ENCODE measurements at places on chromosomes 3 and 15.
A peak's percentile ranks its signal among the peaks of the same experiment; 100 is the strongest.

DNA sequence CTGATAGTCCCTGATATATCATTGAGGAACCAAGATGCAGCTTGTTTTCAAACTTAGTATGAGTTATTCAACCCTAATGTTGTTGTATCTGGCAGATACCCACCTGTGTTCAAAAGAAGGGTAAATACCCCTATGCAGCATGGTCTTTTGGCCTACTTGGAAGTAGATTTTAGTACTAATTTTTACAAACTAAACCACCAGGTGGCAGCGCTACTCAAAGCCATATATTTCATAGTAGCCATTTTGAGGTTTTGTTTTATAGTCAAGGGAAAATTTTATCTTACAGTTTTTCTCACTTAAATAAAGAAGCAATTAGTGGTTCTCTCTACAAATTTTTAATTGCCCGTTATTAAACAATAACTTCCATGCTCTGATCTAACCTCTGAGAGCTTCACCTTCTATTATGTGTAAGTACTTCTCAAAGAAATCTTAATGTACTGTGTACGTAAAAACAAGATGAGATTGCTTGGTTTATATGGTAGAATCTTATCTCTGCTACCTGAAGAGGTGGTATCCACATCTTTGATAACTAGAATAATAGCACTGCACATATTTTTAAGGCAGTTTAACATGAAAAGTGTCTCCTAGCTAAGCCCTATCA is 31.5 kb upstream of the MLF1 start:
- DNase-seq: no peak

- no peak for DNase-seq
Observed at GRCh38 chr15:79539401-79539800, 107.3 kb downstream of the MINAR1 start.

GRCh38 chr15:26081758-26082220 is 218.7 kb upstream of the ATP10A start:
- no peak for DNase-seq

DNA sequence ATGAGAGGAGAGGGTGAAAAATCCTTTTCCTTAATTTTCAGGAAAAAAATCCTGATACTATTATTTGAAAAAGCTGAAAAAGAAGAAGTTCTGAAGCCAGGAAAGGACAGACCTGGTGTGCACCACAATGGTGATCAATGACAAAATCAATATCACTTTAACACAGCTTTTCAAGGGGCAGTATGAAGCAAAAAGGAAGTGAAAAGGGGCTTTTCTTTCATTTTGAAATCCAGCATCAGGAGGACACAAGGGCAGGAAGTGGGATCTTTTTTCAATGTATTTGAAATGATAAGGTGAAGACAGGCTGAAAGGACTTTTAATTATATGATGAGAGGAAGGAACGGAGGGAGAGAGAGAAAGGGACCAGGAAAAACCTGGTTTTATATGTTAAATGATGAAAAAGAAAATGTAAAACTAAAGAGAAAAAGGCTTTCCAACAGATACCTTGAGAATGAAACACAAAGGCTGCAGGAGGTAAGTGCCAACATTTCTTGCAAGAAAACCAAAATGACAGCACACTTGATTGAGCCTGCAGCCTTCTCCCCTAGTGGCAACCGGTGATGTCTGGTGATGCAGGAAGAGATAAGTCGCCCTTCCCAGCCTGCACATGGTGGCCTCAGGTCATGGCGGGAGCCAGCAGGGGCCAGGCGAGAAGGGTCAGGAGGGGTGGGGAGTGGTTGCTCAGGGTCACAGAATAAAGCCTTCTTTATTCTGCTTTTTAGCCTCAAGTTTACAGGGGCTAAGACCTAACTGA is 236.7 kb upstream of the WNT5A start:
- no peak for DNase-seq

DNA sequence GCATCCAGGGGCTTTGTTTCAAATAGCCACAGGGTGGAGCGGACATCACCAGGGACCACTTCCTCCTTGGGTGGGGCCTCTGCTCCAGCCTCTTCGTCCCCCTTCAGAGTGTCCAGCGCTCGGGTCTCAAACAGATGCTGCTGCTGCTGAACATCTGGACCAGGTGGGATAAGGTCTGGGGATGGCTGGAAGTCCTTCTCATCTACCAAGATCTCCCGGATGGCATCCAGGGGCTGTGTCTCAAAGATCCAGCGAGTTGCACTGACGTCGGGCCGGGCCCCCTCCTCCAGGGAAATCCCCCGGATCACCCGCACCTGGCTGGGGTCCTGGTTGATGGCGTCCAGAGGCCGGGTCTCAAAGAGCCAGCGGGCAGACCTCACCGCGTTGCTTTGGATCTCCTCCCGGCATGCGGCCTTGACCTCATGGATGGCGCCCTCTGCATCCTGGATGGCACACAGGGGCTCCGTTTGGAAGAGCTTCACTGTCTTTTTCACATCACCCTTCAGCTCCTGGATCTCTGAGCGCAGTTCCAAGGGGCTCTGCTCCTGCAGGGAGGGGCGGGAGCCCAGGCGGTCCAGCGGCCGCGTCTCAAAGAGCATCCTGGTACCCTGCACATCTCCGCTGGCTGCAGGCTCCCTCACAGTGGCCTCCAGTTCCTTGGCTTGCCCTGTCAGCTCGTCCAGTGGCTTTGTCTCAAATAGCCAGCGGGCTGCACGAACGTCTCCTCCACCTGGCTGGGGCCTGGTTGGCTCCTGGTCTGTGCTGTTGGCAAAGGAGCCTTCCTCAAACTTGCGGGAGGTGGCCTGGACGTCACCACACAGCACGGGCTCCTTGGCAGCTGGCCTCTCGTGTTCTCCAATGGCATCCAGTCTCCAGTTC is 3.9 kb downstream of the XIRP1 start:
- no peak for DNase-seq

DNA sequence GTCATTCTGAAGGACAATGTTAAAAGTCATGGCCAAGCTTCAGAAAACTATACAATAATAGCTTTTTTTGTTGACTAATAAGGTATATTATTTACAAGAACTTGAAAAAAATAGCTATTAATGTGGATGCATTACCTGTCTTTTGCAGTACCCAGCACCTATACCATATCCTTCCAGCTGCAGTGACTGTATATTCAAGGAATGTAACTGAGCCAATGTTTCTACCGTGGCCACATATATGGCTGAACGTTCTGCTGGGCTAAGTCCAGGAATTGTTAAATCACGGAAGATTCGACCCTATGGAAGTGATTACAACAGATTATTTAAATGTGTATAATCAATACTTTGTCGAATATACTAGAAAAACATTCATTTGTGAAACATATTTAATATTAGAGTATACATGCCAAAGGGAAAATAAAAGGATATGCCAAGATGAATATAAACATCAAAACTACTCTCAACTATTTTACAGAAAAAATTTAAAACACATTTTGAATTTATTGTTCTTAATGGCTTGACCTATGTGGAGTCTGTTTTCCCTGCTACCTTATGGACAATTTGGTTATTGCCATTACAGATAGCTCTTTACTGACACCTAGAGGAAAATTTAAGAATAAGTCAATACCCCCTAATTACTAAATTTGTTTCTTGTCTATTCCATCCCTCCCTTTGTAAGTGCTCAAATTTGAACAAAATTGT is 17.6 kb downstream of the ACAD11 start:
- DNase-seq: no peak

- DNase-seq: no peak
Observed at GRCh38 chr3:48196611-48197010, 8.4 kb upstream of the CDC25A start.

- peak; percentile 37 for DNase-seq
Observed at GRCh38 chr3:157160658-157161424, 894 bp upstream of the CCNL1 start.

DNA sequence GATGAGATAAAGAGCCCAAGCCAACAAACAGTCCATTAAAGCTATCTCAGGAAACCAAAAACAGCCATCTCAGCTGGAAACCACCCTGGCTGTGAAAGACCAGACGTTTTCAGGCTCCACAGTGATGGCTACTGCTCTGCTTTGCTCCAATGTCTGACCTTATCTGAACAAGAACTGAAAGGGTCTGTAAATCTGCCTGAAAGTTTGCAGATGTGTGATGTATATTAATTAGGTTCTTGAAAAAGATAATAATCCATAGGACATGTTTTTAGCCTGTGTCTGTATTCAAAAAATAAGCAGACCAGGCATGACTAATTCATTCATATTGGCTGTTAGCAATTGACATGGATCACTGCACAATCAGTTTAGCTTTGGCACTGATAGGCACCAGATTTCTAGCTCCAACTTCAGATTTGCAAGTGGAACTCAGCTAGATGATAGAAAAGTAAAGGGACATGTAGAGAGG is 611.4 kb upstream of the NAALADL2 start:
- no peak for DNase-seq

DNA sequence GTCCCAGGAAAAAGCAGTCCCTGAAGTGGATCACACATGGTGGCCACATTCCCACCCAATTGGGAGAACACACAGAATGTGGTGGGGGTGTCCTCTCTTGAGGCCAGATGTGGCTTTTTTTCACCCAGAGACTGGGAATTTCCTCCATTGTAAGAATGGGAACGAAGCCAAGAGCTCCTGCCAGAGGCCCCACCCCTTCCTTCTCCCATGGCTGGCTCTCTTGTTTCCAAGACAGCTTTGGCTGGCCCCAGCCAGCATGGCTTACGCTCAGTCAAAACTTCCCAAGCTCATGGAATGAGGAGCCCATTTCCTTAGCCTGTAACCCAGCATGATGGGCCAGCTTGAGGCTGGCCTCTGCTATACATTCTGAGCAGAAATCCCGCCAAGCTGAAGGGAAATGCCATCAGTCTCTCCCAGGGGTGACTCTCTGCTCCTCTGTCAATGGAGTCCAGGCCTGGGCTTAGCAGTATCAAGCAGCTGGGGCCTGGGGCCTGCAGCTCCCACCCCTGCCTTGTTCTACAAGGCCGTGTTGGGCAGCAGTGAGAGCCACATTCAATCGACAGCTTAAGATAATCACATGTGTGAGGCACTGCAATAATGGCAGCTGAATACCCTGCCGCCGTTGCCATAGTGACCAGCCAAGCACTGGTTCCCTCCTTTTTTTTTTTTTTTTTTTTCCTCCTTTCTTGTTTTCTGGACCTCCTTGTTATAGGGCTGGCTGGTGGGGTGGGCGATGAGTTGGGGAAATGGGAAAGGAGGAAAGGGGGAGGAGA is 142.4 kb downstream of the EPHB1 start:
- no peak for DNase-seq

GRCh38 chr3:193980326-193980725 is 155.6 kb upstream of the HES1 start:
- no peak for DNase-seq

- DNase-seq: no peak
Observed at GRCh38 chr3:34881026-34881425, 758.3 kb upstream of the ARPP21 start.

DNA sequence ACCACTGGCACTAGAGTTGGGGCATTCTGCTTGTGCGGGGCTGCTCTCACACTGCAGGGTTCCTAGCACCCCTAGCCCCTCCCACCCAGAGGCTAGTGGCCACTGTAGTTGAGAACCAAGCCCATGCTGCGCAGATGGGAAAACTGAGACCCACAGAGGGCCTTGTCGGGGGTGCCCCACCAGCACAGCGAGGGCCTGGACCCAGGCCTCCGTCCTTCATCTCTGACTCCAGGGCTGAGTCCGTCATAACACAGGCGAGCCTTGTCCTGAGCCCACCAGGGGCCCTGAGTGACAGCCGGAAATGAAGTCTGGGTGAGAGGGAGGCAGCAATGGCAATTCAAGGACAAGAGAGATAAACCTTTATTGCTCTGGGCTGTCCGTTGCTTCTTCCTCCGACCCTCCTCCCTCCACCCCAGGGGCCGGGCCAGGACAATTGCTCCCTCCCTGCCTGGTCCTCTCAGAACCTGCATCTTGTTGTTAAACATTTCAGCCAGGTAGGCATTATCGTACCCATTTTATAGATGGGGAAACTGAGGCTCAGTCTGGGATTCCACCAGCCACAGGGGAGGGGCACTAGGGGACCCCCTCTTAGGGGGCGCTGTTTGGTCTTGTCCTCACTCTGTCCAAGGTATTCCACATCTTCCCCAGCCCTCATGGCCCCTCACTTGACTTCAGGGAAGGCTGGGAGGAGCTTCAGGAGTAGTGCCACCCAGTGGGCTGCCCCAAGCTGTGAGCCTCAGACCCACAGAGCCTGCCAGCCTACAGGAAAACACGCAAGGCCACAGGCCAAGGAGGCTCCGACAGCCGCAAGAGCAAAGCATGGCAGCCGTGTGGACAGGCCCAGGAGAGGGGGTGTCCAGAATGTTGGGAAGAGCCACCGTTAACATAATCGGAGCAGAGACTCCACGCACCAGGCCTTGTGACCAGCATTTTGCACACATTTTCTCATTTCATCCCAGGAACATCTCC is 4.4 kb upstream of the GRIP2 start:
- no peak for DNase-seq

GRCh38 chr3:115254492-115255196 is 107.6 kb upstream of the ZBTB20 start:
- DNase-seq: no peak

DNA sequence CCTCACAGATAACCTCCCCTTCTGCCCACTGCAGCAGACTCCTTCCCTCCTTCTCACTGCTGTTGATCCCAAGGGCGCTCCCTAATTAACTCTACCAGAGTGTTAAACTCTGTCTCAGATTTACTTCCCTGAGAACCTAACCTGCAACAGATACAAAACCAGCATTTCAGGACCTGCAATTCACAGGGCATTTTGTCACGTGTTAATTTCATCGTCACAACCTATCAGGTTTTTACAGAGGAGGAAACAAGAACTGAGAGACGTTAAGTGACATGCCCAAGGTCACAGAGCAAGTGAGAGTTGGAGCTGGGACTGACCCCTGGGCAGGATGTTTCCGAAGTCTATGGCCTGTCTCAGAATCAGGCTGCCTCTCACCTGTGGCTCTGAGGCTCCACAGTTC is 223.9 kb downstream of the UACA start:
- DNase-seq: no peak

- no peak for DNase-seq
Observed at GRCh38 chr3:147428326-147428725, 19.2 kb downstream of the ZIC1 start.

DNA sequence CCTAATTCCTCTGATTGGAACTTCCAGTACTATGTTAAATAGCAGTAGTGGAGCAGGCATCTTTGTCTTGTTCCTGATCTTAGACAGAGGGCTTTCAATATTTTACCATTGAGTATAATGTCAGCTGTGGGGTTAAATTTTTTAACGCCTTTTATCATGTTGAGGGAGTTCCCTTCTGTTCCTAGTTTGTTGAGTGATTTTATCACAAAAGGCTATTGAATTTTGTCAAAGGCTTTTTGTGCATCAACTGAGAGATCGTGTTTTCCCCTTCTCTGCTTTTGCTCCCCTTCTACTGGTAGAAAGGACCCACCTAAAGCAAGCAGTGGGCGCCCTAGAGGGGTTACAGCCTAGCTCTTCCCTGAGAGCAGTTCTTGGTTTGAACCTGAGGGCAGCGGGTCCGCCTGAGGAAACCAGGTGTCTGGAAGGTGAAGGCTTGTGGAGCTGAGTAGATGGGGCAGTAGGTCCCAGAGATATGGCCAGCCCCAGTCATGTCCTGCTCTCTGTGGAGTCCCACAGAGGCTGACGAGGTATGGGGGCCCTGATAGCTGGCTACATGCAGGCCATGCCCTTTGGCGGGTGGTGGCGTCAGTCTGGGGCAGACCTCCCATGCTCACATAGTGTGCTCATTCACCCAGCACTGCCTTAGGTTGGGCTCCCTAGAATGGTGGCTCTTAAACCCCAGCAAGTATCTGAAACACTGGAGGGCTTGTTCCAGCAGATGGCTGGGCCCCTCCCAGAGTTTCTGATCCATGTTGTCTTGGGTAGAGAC is 11.3 kb downstream of the HDAC11 start:
- DNase-seq: no peak

GRCh38 chr15:34038871-34039789 is at the start of gene AVEN:
Gene AVEN, minus strand, starts transcription at chr15:34039204. Its CDS starts 158 bp downstream, at chr15:34039046.
- DNase-seq: peak; percentile 44

GRCh38 chr15:48785195-48785594 is 25.7 kb downstream of the CEP152 start:
- no peak for DNase-seq
